ENCODE measurements at places on chromosomes 3 and 15.

DNA sequence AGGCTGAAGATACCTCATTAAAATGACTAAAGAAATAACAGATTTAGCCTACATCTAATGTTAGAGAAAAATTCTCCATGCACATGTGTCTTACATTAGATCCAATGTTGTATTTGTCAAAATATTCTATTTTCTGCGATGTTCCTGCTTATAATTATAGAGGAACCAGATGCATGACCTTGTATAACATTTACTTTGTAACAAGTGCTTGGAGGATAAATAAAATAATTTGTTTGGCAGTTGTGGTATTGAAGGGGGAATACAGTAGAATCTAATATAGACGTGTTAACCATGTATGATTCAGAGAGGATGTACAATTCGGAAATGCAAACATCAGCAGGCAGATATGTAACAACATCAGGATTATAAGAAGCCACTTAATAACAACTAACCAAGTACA, 922.2 kb downstream of the TUSC7 start:
- no peaks in the 10 kb centered on the region for H3K27me3 ChIP-seq
- H3K4me1 ChIP-seq: peaks cover 22% of the 10 kb centered on the region
- DNase-seq: no peak
- H3K36me3 ChIP-seq: no peaks in the 10 kb centered on the region

GRCh38 chr15:81410318-81410753, 36.3 kb upstream of the TMC3 start:
- H3K4me3 ChIP-seq: peak overlapping the region; percentile 14
- peaks cover 8% of the 10 kb centered on the region for H3K4me1 ChIP-seq
- DNase-seq: peak; percentile 24
- no peaks in the 10 kb centered on the region for H3K36me3 ChIP-seq
- peak overlapping the region; percentile 20 for H3K27ac ChIP-seq

DNA sequence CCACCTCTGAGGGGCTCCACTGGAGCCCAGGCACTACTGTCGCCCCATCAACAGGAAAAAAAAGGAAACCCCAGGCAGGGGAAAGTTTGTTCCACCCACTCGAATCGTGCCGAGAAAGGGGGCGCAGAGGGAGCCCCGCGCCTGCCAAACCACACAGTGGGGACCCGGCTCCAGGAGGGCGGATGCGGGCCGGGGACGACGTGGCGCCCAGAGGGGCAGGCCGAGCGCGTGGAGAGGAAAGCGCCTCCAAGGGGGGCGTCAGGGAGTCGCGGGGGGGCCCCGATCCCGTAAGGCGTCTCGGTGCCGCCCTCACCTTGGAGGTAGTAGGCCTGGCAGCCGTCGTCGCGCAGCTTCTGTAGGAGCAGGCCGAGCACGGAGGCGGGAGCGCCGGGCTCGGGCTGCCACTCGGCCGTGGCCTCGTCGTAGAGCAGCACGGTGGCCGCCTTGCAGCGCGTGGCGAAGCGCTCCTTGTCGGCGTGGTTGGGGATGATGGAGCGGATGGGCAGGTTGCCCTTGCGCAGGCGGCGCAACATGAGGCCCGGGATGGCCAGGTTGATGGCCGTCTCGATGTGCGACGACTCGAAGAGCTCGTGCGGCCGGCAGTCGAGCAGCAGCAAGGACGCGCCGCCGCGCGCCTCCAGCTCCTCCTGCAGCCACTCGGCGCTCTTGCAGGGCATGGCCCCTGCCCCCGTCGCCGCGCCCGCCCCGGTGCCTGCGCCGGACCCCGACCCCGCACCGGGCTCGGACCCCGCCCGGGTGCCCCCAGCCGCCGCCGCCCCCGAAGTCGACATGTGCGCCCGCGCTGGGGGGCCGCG, 627 bp downstream of the DUSP7 start:
- peak overlapping the region; percentile 84 for H3K4me3 ChIP-seq
- H3K36me3 ChIP-seq: peaks cover 13% of the 10 kb centered on the region
- peaks cover 21% of the 10 kb centered on the region for H3K27me3 ChIP-seq
- H3K4me1 ChIP-seq: peaks cover 30% of the 10 kb centered on the region

DNA sequence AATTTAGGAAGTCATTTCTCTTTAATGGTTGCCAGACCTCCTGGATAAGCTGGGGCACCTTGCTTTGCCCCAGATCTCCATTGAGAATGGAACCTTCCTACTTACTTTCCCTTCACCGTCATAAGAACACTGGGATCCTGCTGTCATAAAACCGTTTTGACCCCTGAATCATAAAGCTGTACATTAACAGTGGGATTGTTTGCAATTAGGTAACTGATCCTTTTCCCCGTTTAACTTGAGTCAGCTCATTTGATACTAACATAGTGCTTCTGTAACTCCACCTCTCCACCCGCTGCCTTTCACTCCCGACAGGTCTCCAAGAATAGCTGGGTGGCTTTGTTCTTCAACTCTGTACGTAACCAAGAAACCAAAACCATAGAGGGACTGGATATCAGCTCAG, 308.2 kb upstream of the WNT5A start:
- no peak overlapping the region for H3K4me3 ChIP-seq
- H3K27me3 ChIP-seq: no peaks in the 10 kb centered on the region
- no peak overlapping the region for H3K27ac ChIP-seq
- peaks cover 3% of the 10 kb centered on the region for H3K36me3 ChIP-seq
- H3K4me1 ChIP-seq: peaks cover 4% of the 10 kb centered on the region
- DNase-seq: no peak

DNA sequence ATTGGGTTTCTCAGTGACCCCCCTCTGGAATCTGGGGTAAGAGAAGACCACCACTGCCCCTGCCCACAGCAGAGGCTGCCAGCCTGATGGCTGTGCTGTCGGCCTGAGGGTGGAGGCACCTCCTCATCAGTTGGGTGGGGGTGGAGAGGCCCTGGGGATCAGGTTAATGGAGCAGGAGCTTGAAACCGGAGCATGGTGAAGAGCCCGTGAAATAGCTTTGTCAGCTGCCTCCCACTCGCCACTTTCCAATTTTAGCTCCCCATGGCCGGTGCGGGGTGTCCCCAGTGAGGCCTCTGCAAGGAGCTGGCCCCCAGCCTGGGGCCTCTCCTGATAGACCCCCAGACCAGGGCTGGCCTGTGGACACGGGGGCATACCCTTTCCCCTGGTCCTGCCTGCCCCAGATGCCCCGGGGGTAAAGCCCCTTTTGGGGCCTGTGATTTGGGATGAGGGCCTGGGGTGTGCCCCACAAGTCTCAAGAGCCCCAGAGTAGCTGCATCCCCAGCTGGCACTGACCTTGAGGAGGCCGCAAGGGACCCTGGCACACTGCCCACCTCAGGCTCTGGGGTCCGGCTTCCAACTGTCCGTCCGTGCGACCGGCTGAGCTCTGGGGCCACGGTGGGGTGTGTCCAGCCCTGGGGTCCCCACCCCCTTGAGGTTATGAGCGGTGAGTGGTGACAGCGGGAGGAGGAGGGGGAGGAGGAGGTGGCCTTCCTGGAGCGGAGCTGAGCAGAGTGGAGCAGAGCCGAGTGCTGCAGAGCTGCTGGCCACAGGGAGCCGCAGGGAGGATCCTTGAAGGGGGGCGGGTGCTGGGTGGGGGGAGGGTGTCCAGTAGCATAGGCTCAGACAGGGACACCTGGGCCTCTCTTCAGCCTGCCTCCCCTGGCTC, at the start of gene HHATL:
HHATL (minus strand) TSS at position 733 of the 886 bp plus-strand sequence. CDS start 1,972 bp downstream, outside the sequence.
- peaks cover 8% of the 10 kb centered on the region for H3K4me1 ChIP-seq
- H3K27ac ChIP-seq: no peak within 1 kb of the TSS
- no peaks in the 10 kb centered on the region for H3K27me3 ChIP-seq
- H3K4me3 ChIP-seq: no peak within 1 kb of the TSS
- DNase-seq: no peak

- H3K4me1 ChIP-seq: no peaks in the 10 kb centered on the region
- no peak for DNase-seq
- H3K27ac ChIP-seq: no peak overlapping the region
These were observed 128.9 kb downstream of the ZIC1 start for GRCh38 chr3:147538034-147538433.

- H3K27me3 ChIP-seq: no peaks in the 10 kb centered on the region
- H3K36me3 ChIP-seq: peaks cover 2% of the 10 kb centered on the region
- DNase-seq: peak; percentile 65
- peaks cover 65% of the 10 kb centered on the region for H3K4me1 ChIP-seq
- peak overlapping the region; percentile 95 for H3K27ac ChIP-seq
These were observed 90.7 kb downstream of the IGF2BP2 start for GRCh38 chr3:185733980-185734724.

DNA sequence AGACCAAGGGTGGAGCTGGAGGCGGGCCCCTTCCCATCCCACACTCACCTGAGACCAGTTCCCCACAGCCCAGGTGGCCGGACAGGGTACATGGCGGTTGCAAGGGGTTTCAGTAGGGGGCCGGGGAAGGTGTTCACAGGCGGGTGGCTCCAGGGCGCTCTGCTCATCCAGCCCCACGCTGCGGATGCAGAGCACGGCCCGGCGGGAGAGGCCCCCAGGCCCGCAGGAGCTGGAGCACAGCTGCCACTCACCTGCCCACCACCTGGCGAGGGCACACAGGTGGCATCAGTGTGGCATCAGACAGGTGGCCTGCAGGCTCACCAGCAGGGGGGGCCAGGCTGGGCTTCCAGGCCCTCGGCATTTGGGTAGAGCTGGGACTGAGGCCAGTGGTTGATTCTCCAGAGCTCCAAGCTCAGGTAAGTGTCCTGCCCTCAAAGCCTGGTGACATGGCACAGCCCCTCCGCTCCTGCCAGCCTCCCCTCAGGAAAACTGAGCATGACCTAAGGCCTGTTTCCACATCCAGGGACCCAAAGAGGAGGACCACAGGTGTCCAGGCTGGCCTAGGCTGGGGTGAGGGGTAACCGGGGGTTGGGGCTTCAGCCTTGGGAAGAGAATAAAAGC, 43.8 kb downstream of the ADAMTS7 start:
- H3K27ac ChIP-seq: no peak overlapping the region
- no peak overlapping the region for H3K4me3 ChIP-seq
- H3K4me1 ChIP-seq: peaks cover 18% of the 10 kb centered on the region
- 0 out of 2 replicates have a peak, but pooled peaks cover 3% of the 10 kb centered on the region for H3K36me3 ChIP-seq
- DNase-seq: peak; percentile 28
- no peaks in the 10 kb centered on the region for H3K27me3 ChIP-seq

GRCh38 chr15:73941044-73941443, 14.8 kb downstream of the LOXL1 start:
- no peaks in the 10 kb centered on the region for H3K36me3 ChIP-seq
- H3K27ac ChIP-seq: no peak overlapping the region
- peaks cover 5% of the 10 kb centered on the region for H3K4me1 ChIP-seq
- no peak for DNase-seq

- H3K36me3 ChIP-seq: peaks cover 11% of the 10 kb centered on the region
- no peaks in the 10 kb centered on the region for H3K27me3 ChIP-seq
- peaks cover 11% of the 10 kb centered on the region for H3K4me1 ChIP-seq
- H3K4me3 ChIP-seq: no peak overlapping the region
- DNase-seq: no peak
- no peak overlapping the region for H3K27ac ChIP-seq
These were observed 33.0 kb downstream of the FAM98B start for GRCh38 chr15:38486936-38487335.

DNA sequence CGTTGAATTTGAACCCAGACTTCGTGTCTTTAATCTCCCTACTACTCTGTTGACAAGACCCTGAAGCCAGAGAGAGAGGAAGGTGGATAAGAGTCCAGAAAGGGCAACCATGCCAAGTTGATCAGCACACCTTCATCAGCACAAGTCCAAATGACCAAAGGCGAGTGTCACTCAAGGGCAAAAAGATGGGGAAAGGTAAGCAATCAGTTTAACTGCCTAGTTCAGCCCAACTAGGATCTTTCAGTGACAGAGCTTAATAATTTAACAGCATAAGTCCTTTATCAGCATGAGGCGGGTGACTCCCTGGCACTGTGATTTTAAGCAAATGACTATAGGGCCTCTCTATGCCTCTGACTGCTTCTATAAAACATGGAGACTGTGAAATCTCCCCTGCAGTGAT, 6.2 kb downstream of the SUCLG2 start:
- H3K4me1 ChIP-seq: peaks cover 25% of the 10 kb centered on the region
- no peak overlapping the region for H3K27ac ChIP-seq
- DNase-seq: no peak
- H3K4me3 ChIP-seq: no peak overlapping the region
- no peaks in the 10 kb centered on the region for H3K27me3 ChIP-seq

GRCh38 chr15:56996093-56996492, 77.6 kb downstream of the TCF12 start:
- no peak overlapping the region for H3K4me3 ChIP-seq
- no peak for DNase-seq
- H3K36me3 ChIP-seq: peaks cover 9% of the 10 kb centered on the region
- peak overlapping the region; percentile 52 for H3K27ac ChIP-seq
- H3K4me1 ChIP-seq: peaks cover 5% of the 10 kb centered on the region

DNA sequence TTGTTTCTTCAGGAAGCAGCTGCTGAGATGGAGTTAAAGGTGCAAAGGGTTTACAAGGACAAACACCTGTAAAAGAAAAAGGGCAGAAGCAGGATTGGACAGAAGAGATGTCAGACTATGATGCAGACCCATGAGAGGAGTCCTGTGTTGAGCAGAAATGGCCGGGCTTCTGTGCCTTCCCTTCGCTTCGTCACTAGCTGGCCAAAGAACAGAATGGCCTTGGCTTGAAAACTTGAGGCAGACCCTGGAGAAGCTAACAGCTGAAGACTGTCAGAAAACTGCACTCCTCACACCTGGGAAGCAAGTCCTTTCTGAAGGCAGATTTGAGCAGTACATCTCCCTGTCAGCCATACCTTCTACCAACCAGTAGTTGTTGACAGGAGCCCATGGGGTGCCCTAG, 8.4 kb upstream of the NMNAT3 start:
- H3K4me1 ChIP-seq: peaks cover 4% of the 10 kb centered on the region
- no peaks in the 10 kb centered on the region for H3K36me3 ChIP-seq
- DNase-seq: no peak

- no peak overlapping the region for H3K4me3 ChIP-seq
- H3K36me3 ChIP-seq: 0 out of 2 replicates have a peak, but pooled peaks cover under 1% of the 10 kb centered on the region
- no peak overlapping the region for H3K27ac ChIP-seq
- DNase-seq: no peak
- no peaks in the 10 kb centered on the region for H3K27me3 ChIP-seq
- H3K4me1 ChIP-seq: no peaks in the 10 kb centered on the region
These were observed 473.3 kb downstream of the OTOL1 start for GRCh38 chr3:161969867-161970266.

DNA sequence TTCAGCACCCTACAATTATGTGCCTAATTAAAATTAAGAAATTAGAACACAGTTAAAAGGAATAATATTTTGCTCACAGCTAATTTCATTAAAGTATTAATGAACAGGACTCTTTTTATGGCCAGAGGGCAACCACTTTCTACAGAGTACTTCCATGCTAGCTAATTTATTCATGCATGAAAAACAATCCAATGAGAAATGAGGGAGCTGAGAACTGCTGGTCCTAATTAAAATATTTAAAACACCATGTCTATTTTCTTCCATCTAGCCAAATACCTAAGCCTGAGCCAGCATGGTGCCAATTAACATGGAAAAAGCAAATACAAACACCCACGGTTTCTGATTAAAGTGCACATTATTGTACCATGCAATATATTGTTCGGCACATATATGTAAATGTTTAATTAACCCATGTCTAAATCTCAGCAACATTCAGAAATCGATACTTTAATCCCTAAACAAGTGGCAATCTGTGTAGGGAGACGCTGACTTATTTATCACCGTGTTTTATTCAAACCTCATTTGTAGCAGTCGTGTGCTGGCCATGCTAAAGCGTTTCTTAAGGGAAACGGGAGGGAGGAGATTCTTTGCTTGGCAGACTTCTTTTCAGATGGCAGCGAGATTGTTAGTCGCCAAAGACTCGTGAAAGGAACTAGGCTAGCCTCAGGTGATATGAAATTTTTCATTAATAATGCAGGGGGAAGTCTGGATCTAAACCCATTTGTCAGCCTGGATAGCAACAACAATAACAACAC, 193.5 kb downstream of the ANXA2 start:
- no peaks in the 10 kb centered on the region for H3K36me3 ChIP-seq
- no peaks in the 10 kb centered on the region for H3K27me3 ChIP-seq
- no peak overlapping the region for H3K4me3 ChIP-seq
- no peak overlapping the region for H3K27ac ChIP-seq
- peaks cover 26% of the 10 kb centered on the region for H3K4me1 ChIP-seq

GRCh38 chr3:189641776-189642175, 10.6 kb downstream of the TP63 start:
- peaks cover 6% of the 10 kb centered on the region for H3K4me1 ChIP-seq
- no peaks in the 10 kb centered on the region for H3K36me3 ChIP-seq
- H3K27ac ChIP-seq: no peak overlapping the region
- no peak for DNase-seq
- no peak overlapping the region for H3K4me3 ChIP-seq
